ENCODE measurements at places on chromosomes 3 and 15.

- DNase-seq = no peak
Observed at GRCh38 chr15:29124581-29125381, 144.8 kb downstream of the NSMCE3 start.

- no peak for DNase-seq
Observed at GRCh38 chr15:90412356-90413194, 24.5 kb downstream of the IQGAP1 start.

DNA sequence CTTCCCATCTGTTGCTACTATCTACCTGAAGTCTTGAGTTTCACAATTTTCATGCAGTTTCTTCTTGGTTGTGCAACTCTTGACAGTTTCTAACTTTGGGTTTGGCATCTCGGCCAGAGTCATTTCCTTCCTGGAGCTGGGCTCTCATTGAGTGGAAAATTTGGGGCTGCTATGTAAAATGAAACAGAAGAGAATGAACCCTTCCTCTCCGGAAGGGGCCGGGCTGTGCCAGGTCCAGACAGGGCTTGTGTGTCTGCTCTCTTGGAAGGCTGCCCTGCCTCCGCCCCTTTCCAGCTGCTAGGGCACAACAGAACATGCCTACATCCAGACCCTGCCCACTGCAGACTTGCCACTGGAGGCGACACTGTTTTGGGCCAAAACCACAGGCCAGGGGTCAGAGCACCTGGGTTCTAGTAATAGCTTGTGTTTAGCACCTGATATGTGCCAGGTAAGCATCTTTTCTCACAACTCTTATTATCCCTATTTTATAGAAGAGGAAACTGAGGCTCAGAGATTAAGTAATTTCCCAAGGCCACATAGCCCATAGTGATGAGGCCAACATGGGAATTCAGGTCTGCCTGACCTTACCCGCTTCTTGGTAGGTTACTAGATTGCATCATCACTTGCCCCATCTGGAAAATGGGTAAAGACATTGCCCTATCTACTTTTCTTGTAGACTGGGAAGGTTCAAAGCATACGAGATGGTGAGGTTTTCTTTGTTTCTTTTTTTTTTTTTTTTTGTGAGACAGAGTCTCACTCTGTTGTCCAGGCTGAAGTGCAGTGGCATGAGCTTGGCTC lies 25.0 kb downstream of the IRAK2 start:
- no peak for DNase-seq

DNA sequence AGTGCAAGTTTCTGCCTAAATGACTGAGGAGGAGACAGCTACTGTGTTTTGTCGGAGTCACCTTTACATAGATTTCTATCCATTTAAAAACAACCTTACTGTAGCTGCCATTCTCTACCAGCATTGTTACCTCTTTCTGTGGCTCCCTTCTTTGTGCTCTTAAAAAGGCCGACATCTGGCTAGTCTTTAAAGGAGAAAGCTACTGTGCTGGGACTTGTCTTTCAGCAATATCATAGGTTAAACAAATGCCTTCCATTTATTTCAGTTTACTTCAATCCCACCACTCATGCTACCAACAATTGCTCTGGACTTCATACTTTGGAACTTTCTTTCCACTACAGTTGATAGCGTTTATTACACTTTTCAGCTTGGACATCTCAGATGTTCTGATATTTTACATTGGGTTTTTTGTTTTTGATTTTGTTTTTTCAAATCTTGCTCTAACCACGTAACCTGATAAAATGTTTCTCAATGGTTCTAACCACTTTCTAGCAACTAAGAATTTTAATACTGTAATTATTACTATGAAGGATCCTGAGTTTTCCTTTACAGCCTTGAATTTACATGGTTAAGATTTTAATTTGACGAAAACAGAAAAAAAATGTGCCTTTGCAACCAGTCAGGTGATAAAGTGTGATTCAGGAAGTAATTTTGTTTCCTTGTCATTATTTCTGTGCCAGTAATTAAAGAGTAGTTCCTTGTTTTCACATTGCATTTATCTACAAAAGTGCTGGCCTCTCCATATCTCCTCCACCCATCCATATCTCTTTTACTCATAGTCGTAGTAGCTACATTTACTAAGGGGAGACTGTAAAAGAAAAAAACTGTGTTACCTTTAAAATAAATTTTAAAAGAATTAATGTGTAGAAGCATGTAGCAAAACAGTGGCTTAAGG lies 1.3 kb upstream of the CBLB start:
- peak; percentile 54 for DNase-seq

DNA sequence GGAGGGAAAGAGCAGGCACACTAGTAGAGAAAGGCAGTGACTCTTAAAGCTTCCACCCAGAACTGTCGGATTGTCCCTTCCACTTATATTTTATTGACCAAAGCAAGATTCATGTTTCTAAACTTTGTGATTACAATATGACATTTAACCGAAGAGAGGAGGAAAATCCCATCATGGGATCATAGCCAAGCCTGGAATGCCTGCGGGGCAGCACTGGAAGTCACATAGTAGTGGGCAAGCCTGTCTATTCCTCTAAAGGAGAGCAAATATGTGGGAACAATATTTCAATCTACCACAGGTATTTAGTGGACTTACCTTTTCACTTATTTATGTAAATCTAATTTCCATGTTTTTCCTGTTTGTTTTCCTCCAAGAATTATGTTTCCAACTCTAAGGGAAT lies 3.8 kb upstream of the TMOD3 start:
- DNase-seq = no peak

DNA sequence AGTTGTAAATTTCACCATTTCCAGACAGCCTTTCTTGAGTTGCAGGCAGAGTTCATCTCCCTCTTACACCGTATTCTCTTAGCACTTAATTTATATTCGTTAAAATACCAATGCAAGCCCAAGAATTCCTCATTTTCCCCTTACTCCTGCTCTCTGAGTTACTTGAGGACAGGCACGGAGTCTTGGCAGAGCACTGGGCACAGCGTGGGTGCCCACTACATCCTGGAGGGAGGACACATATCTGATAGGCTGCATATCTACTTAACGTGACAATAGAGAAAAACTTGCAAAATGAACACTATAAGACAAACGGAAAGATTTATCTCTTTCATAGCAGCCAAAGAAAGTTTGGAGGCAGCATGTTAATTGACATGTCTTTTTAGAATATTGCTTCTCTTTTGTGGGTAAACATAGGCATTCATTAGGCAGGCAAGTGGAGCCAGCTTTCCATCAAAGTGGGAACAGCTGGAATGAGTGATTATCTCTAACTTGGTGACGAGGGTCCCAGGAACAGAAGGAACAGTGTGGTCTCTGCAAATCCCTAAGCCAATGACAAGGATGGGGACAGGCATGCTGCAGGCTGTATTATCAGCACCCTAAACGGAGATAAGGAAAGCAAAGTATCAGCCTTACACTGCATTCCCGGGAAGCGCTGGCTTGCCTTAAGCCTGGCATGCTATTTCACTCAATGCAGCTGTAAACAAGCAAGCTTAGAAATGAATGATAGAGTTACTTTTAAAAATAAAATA lies 116.5 kb downstream of the RTP4 start:
- no peak for DNase-seq

DNA sequence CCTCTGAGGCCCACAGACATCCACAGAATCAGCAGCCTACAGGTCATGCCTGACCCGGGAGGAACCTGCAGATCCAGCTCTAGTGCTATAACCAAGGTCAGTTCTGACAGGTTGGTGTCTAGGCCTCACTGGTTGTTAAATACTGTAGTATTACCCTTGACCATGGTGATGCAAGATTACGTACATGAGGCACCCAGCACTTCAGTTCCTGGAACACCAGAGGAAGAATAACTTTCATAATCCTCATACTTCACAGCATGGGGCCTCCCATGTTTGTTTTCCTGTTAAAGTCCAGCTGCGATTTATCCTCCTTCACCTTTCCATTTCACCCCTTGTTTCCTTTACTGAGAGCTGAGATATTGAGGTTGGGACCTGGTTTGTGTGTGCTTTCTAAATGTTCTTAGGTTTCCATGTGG lies 34.4 kb upstream of the GLCE start:
- peak; percentile 28 for DNase-seq

- DNase-seq = no peak
Observed at GRCh38 chr15:57923750-57924149, 141.8 kb downstream of the ALDH1A2 start.

DNA sequence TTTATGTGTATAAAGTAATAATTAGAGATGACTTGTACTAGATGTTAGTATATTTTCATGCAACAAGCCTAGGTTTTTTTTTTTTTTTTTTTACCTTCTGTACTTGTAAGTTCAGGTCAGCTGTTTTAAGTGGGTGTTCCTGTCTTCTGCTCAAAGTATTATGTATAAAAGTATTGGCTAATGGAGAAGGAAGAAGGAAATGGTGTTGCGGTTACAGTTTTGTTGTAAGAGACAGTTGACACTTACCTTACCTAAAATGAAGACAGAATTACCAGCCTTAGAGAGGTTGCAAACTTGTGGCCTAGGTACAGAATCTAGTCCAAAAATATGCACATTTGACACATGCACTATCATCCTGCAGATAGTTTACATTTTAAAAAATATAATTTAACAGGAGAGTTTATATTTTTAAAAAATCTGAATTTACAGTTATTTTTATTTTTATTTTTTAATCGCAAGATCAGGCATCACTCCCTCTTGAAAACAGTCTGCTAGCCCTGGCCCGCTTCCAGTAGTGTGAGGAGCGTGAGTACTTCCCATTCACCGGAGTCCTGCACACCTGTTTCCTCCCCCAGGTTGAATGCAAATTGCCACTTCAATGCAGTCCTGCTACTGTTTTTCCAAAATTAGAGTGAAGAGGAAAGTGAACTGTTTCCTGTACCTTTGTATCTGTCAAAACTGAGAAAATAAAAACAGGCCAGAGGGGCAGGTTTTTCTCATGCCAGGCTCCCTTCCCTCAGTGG lies 224.3 kb upstream of the SOX2 start:
- DNase-seq = no peak

DNA sequence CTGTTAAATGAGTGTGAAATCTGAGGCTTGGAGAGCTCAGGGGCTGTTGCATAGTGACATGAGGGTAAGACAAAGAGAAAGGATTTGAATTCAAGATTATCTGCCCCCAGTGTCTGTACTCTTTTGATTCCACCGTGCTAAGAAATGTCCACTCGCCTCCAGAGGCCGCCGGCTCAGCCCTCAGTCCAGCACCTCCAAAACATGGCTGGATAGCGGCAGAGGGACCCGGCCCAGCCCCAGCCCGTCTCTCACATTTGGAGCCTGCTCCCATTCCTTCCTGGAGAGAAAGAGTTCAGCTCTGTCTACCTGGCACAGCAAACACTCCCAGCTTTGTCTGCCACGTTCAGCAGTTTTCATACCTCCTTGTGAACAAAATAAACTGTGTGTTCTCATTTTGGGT lies 84.8 kb upstream of the IQSEC1 start:
- DNase-seq = no peak

GRCh38 chr15:56816781-56817180 lies 83.5 kb upstream of the ZNF280D start:
- no peak for DNase-seq

DNA sequence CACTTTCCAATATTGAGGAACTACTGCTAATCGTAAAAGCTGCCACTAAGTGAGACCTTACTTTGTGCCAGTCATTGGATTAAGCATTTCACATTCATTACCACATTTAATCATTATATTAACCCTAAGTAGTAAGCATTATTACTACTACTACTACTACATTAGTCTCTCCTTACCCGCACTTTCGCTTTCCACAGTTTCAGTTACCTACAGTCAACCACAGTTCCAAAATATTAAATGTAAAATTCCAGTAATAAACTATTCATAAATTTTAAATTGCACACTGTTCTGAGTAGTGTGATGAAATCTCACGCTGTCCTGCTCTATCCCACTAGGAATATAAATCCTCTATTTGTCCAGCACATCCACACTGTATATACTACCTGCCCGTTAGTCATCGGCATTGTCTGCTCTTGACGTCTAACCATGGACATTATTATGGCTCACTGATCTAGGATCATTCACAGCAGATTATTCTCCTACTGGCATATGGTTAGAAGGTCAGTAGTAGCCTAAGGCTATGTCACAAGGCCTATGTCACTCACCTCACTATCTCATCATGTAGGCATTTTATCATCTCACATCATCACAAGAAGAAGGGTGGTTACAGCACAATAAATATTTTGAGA lies 121.1 kb downstream of the GSK3B start:
- DNase-seq = no peak

DNA sequence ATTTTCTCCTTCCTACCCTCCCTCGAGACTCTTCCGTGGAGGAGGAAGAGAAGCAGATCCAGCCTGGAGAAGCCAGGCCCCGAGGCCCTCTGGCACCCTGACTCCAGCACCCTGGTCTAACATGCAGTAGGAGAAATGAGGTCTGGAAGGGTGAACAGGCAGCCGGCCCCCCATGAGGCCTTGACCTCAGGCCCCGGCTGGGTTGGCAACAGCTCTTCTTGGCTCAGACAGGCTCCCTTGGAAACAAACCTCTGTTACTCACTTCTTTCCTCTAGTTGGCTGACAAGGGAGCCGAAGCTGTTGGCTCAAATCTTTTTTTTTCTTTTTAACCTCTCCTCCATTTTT lies 73.4 kb downstream of the CPN2 start:
- DNase-seq = no peak

DNA sequence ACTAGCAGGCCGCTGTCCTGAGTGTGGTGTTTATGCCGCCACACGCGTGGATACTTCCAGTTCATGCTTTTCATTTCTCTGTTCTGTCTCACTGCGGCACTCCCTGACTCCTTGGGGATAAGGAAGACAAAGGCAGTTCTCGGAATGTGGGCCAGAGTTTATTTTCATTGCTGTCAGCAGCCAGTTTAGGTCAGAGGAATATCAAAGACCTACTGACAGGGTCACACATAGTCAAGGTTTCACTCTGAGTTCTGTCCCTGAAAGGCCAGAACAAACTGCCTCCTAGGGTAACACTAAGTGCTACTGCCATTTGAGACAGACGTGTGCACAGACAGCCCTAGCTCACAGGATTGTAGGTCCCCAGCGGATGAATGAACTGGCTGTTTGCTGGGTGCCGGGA lies 27.3 kb upstream of the SPTBN5 start:
- DNase-seq = no peak

DNA sequence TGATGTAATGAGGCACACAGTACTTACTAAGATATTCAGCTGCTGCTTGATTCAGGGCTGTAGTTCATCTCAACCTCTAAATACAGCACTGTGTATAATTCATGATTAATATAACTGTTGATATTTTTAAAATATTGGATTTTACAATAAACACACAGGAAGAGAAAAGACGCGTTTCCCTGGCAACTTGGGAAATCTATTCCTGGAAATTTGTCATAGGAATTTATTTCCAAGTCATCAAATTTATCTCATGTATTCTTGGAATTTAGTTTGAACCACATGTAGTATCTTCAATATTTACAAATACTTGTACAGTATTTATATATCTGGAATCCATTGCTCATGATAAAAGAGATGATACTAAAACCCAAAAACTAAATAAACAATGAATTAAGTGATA lies 30.6 kb downstream of the EPHA3 start:
- no peak for DNase-seq

GRCh38 chr3:133570937-133571320 lies 2.6 kb upstream of the CDV3 start:
- DNase-seq = no peak

Data from erythroblast (primary cell).